ENCODE measurements at places on chromosomes 5 and 9.
A peak's percentile ranks its signal among the peaks of the same experiment; 100 is the strongest.

GRCh38 chr9:108722396-108722795, 133.4 kb downstream of the ACTL7B start:
- no peak for DNase-seq

- DNase-seq: no peak
These were observed 8.8 kb downstream of the KDM4C start for GRCh38 chr9:6766606-6767005.

- DNase-seq: no peak
These were observed 19.3 kb downstream of the BRD9 start for GRCh38 chr5:873328-873727.

GRCh38 chr9:123003466-123003865, 30.0 kb upstream of the GPR21 start:
- peak; percentile 6 for DNase-seq

DNA sequence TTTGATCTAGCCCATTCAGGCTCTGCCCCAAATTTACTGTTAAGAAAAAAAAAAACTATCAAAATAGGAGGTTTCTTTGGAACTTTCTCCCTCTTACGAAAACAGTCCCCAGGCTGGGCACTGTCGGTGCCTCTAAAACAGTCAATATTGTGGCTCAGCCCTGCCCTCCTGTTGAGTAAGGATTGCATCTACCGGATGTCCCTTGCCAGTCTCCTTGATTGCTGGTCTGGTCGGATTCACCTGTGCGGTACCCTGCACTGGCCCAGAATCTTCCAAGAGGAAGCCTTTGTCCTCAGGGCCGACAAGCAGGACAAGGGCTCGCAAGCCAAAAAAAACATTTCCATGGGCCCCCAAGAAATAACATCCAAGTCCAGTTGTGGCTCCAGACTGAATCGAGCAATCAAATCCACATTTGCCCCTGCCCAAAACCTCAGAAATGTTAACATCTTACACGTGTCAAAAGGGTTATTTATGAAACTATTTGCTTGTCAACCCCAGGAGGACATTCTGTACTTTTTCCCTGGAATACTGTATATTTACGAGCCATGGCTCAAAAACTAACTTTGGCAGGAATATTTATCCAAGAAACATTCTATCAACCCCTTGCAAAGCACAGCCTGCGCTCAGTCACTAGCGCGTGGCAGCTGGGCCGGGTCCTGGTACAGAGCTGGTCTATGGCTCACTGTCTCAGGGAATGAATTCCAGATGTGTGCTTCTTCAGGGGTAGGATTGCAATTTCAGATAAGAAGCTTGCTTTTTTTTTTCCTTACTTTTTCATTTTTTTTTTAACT, 129.2 kb upstream of the ADRA1B start:
- peak; percentile 52 for DNase-seq

GRCh38 chr5:142316051-142316450, 8.8 kb downstream of the SPRY4 start:
- no peak for DNase-seq

DNA sequence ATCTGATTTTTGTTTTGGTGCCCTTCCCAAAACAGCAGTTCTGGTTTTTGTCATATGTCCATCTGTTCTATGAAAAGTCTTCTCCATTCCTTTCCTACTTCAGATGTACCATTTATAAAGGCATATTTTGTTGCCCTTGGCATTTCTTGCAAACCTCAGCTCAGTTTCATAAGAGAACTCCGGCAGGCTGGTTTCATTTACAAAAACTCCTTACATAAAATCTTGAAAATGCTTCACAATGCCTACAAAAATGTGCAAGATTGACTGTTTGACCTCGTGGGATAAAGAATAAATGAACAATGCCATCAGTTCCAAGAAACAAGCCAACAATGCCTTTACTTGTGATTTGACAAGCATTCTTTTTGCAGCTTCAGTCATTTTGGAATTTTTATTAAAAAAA, 39.1 kb upstream of the CTNNAL1 start:
- no peak for DNase-seq

GRCh38 chr5:180198208-180198607, 10.8 kb downstream of the RASGEF1C start:
- no peak for DNase-seq

- DNase-seq: no peak
These were observed 446.8 kb upstream of the CDH18 start for GRCh38 chr5:20434786-20435185.

GRCh38 chr9:27701587-27701986, 128.3 kb upstream of the C9orf72 start:
- no peak for DNase-seq

- DNase-seq: no peak
These were observed 51.8 kb upstream of the FNIP1 start for GRCh38 chr5:131848662-131849061.

DNA sequence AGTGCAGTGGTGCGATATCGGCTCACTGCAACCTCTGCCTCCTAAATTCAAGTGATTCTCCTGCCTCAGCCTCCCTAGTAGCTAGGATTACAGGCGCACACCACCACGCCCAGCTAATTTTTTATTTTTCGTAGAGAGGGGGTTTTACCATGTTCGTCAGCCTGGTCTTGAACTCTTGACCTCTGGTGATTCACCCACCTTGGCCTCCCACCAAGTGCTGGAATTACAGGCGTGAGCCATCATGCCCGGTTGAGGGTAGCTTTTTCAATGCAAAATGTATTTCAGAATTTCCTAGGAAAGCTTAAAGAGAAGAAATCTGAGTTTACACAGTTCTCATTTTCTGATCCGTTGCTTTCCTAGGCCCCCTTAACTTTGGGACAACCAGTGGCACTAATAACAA, 15.7 kb downstream of the BDP1 start:
- DNase-seq: no peak

DNA sequence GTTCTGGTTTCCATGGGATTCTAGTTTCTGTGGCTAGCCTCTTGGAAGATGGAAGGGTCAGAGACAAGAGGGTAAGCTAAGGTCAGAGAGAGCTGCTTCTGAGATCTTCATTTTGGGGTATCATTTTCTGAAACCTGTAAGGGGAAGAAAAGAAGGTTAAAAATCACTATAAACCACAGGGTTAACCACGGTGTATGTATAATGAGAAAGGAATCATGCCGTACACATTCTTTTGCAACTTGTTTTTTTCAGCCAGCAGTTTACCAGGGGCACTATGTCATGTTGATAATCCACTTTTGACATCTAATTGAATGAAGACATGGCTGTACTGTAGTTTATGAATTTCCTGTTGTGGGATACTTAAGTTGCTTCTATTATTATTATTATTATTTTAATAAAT, 164.4 kb downstream of the FOCAD start:
- DNase-seq: no peak

GRCh38 chr9:135930446-135931345, 23.4 kb upstream of the CAMSAP1 start:
- DNase-seq: no peak

GRCh38 chr9:124364141-124364540, 51.1 kb downstream of the PSMB7 start:
- no peak for DNase-seq

- no peak for DNase-seq
These were observed 8.9 kb downstream of the UBE2QL1 start for GRCh38 chr5:6457592-6457991.

- DNase-seq: no peak
These were observed 24.3 kb upstream of the TEX10 start for GRCh38 chr9:100377015-100377414.

DNA sequence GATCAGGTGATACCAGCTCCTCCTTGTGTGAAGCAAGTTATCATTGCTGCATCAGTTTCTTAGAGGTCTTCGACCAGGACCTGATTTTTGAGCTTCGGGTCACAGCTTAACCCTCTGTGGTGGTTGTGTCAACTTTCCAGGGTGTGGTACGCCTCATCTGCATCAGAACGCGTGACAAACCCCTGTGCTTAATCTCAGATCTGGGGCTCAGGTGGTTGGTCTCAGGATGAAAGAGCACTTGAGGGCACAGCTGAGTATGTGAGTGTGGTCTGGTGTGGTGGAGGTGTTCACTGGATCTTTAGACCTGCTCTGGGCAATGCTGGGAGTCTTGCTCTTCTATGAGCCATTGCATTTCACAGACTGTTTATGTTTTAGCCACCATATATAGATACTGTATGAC, 64.1 kb downstream of the OSTF1 start:
- no peak for DNase-seq

DNA sequence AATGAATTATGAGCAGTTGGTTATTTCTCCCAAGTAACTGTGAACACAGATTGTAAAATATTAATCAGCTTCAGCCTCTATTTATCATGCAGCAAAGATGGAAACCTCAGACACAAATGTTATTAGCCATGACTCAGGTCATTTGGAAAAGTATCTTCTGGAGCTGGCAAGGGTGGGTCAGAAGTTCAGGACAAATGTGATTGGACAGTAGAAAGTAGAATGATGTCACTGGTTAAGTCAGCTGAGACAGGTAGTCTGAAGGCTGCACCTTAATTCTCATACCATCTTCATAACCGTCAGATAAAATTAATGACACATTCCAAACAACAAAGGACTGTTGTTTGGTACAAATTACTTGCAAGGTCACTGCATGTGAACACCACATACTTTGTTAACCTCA, 140.2 kb downstream of the EMB start:
- no peak for DNase-seq

DNA sequence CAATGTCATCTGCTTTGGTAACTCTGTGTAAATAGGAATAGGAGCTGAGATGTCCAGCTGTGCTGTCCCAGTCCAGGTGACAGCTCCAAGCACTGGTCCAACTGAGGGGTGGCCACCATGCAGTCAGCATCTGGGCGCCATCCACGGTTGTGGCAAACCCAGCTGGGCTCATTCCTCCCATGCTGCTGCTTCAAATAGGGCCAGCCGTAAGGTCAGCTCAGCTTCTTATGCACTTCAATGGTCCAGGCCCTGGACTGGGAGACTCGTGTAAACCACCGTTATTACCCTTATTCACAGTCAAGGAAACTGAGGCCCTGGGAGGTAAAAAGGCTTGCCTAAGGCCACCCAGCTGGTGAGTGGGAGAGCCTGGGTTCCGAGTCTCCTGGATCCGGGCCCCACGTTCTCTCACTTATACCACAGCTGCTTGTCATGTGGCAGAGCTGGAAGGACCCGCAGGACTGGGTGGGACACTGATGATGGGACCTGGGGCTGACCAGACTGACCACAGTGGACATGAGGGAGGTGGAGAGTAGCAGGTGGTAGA, 38.7 kb upstream of the ANGPTL2 start:
- no peak for DNase-seq

DNA sequence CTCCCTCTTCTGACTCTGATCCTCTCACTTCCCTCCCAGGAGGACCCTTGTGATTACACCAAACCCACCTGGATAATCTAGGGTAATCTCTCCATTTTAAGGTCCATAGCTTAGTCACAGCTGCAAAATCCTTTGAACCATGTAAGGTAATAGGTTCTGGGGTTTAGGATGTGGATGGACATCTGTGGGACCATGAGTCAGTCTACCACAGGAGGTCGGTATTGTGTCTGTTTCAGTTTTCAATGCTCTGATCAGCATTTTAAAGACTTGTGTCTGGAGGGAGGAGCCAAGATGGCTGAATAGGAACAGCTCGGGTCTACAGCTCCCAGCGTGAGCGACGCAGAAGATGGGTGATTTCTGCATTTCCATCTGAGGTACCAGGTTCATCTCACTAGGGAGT, 112.6 kb downstream of the CAVIN4 start:
- DNase-seq: no peak

GRCh38 chr5:162360373-162360931, 292.9 kb downstream of the GABRG2 start:
- no peak for DNase-seq

DNA sequence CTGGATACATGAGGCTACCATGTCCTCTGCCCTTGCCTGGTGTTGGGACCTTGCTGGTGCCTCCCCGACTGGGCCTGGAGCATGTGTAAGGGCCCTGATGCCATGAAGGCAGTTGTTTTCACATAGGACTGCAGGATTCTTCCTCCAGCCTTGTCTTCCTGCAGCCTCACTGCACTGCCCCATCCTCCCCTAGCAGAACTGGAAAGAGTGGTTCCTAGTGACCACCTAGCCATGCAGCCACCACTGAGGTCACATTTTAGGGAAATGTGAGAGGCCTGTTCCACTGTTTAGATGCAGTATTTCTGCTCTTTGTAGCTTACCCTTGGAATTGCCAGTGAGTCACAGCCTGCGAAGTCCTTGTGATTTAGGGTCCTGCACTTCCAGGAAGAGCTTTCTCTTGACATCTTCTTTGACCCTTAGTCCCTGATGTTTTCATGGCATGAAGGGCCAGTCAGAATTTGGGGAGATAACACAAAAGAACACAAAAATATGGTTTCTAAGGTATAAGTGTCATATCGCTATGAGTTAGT, 24.2 kb upstream of the TNFAIP8 start:
- no peak for DNase-seq

- DNase-seq: no peak
These were observed 103.4 kb upstream of the RAI14 start for GRCh38 chr5:34552686-34553085.

DNA sequence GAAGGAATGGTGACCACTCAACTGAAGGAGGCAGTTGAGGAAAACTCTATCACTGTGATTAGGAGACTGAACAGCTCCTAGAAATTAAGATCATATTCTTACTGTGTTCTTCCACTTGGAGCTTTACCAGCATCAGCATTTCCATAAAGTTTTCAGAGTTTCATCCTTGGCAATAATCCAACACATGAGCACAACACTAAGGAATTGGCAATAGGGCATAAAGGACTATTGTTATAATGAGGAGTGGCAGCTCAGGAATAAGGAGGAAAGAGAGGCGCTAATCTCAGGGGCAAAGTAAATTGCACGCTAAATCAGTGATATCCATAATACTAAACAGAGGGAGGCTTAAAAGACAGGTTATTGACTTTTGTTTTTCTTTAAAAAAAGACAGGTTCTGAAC, 338.9 kb downstream of the EFNA5 start:
- DNase-seq: no peak

- no peak for DNase-seq
These were observed 57.9 kb downstream of the ARHGAP26 start for GRCh38 chr5:142827934-142828576.

DNA sequence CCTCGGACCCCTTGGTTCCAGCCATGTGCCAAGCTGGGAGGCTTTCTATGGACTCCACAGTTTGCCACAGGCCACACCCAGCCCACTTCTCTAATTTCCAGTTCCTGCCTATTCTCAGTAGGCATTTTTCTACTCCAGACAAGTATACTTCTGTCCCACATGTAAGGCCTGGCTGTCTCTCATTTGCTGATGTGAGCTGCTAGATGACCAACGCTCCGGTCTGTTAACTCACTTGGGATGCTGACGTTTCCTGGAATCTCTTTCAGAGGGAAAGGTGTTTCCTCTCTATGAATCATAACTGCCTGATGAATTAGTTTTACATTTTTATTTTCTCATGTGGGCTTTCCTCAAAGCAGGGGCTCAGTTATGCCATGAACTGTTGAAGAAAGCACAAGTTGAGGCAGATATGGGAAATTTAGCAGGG, 36.3 kb downstream of the ERGIC1 start:
- DNase-seq: no peak

DNA sequence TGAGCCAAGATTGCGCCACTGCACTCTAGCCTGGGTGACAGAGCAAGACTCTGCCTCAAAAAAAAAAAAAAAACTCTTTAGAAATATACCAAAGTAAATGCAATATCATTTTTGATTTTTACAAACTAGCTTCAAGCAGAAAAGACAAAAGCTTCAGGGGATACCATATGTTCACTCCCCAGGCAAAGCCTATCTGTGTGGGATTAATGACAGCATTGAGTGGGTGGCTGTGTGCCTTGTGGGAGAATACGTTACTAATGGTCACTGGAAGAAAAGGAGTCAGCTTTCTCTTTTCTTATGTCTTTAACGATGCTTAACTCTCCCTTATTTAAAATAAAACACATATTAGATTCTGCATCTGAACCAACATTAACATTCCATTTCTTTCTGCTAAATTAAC, 1.9 kb downstream of the PCA3 start:
- no peak for DNase-seq

- peak; percentile 53 for DNase-seq
These were observed 39.9 kb upstream of the PAM start for GRCh38 chr5:102715082-102715807.
